ENCODE measurements at places on chromosomes 5 and 9. TPM values are rescaled to one million over a fixed set of nuclear protein-coding genes. Genes with fewer than 3 reads are reported as not detected.

Gene CCDC107
- total RNA-seq: 17.8 TPM

Gene AGXT2
- not detected for total RNA-seq

Gene CRHBP
- total RNA-seq: 0.82 TPM

Gene CLTA
- 185 TPM for total RNA-seq

Gene RNF183
- total RNA-seq: not detected
